ENCODE measurements at places on chromosomes 6 and 20.

GRCh38 chr20:48953653-48954052 lies 32.1 kb downstream of the ARFGEF2 start:
- no peak for DNase-seq

- DNase-seq, result no peak
These were observed 37.6 kb upstream of the CD83 start for GRCh38 chr6:14079971-14080370.

GRCh38 chr6:20286968-20287565 lies 74.8 kb upstream of the MBOAT1 start:
- no peak for DNase-seq

- no peak for DNase-seq
These were observed 3.4 kb downstream of the SNX5 start for GRCh38 chr20:17965042-17965697.

- no peak for DNase-seq
These were observed 79.8 kb upstream of the CHD6 start for GRCh38 chr20:41697861-41698559.

- no peak for DNase-seq
These were observed 29.1 kb downstream of the PACSIN1 start for GRCh38 chr6:34494973-34495372.

Data from NT2/D1 (cell line).